ENCODE measurements at places on chromosomes 13 and 19.

GRCh38 chr13:30634838-30635237 is 17.1 kb downstream of the USPL1 start:
- DNase-seq: no peak

DNA sequence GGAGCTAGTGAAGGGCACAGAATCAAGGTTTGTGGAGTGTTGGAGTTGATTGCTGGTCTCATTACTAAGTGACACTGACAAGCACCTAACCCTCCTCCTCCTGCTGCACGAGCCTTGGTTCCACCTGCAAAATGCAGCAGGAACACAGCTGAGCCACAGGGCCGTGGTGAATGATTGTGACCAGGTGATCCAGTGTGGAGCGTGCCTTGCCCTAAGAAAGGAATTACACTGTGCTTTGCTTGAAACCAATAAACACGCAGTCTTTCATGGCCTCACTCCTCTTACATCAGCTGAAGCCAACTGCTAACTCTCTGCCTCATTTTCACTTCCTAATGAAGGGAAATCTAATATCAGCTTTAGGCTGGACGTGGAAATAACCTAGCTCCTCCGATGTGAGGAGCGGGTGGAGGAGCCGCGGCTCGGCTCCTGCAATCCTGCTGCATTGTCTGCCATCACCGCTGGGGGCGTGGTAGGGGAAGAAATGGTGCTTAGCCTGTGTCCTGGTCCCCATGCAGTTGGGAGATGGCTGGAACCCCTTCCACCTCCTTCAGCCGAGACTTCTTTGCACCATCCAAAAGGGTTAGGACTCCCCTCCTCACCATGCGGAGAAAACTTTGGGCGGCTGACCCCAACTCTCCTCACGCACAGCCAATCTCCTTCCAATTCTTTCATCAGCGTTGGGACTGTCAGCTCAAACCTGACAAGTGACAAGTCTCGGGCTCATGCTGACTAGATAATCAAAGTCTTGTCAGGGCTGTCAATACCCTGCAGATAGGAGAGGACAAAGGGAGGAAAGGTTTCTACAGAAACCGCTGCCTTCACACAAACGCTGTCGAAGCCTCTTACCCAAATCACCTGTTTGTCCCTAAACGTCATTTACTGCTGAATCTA is 427.9 kb downstream of the ZNF536 start:
- no peak for DNase-seq

GRCh38 chr13:108263621-108264355 is 5.7 kb upstream of the TNFSF13B start:
- DNase-seq: no peak

GRCh38 chr13:28499609-28500008 is 4.7 kb upstream of the FLT1 start:
- DNase-seq: no peak

DNA sequence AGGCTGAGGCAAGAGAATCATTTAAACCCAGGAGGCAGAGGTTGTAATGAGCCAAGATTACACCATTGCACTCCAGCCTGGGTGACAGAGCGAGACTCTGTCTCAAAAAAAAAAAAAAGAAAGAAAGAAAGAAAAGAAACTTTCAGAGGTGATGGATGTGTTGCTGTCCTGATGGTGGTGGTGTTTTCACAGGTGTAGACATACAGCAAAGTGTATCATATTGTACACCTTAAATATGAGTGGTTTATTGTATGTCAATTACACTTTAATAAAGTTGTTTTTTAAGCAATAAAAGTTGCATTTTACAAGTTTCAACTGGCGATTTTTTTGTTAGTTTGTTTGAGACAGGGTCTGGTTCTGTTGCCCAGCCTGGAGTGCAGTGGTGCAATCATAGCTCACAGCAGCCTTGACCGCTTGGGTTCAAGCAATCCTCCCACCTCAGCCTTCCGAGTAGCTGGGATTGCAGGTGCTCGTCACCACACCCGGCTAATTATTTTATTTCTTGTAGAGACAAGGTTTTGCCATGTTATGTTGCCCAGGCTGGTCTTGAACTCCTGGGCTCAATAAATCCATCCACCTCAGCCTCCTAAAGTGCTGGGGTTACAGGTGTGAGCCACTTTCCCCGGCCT is 13.5 kb upstream of the INSR start:
- no peak for DNase-seq

- DNase-seq: no peak
Observed at GRCh38 chr13:30170569-30170968, 136.8 kb downstream of the KATNAL1 start.

GRCh38 chr13:71714802-71715375 is 152.1 kb downstream of the DACH1 start:
- no peak for DNase-seq

- no peak for DNase-seq
Observed at GRCh38 chr13:72050251-72050650, 183.2 kb upstream of the DACH1 start.

DNA sequence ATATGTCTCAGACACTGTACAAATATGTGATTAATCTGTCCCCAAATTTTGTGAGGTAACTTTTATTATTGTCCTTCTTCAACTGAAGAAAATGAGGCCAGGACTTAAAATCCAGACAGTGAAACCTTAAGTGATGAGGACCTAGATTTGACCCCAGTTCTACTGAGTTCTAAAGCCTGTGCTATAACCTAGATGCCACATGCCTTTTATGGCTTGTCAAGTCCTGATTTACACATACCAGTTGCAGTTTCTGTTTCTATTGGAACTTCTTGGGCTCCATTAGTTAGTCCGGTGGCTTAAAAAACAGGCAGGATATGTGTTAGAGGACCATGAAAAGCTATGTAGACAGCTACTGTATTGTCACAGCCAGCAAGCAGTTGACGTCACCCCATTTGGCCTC is 436.5 kb upstream of the KLHL1 start:
- DNase-seq: no peak

GRCh38 chr19:39139305-39139874 is 13.8 kb downstream of the PAK4 start:
- DNase-seq: no peak

- no peak for DNase-seq
Observed at GRCh38 chr19:28883241-28883693, 329.7 kb downstream of the UQCRFS1 start.

DNA sequence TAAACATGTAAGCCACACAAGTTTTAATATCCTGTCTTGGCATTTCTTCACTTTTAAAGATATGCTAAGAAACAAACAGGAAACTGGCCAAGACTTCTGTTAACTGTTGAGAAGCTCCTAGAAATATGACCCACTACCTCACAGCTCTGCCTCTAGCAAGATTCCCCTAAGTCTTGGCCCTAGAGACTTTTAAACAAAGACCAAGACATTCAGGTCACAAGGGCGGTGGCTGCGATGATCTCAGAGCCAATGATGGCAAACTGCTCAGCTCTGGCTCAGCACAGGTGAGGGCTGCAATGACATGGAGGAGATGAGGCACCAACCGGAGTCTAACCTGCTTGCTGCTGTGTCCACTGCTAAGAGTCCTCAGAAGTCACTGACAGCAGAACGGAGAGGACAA is 114.8 kb downstream of the SUCLA2 start:
- no peak for DNase-seq

DNA sequence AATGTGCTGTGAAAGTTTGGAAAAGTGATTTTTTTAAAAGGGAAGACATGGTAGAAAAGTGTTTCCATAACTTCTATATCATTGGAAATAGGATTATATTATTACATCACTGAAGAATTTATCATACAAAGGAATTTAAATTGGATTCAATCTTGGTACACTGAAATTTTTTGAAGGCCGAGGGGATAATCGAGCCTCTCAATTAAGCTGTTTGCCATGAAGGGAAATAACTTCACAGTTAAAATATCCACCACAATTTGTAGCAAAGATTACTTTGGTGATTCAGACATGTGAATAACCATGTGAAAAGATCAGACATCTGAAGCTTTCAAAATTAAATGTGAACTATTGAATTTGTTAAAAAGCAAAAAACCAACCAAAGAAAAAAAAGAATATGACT is 215.3 kb downstream of the KLF5 start:
- no peak for DNase-seq

GRCh38 chr19:14916848-14917247 is 24.4 kb upstream of the OR7C2 start:
- no peak for DNase-seq

DNA sequence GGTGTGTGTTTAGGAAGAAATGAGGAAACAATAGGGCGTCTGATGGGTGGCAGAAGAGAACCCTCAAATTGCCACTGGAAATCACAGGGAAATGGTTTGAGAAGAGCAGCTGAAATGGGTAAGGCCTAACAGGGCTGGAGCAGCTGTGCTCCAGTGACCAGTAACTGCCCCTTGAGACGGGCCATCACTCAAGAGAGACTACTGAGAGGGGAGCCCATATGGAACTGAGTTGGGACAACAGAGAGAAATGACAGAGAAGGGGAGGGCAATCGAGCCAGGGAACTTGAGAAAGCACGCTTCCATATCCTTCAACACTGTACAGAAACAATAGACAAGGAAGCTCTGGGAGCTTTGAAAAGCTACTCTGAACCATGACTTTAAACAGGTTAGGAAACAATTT is 175.2 kb upstream of the RNF113B start:
- no peak for DNase-seq

DNA sequence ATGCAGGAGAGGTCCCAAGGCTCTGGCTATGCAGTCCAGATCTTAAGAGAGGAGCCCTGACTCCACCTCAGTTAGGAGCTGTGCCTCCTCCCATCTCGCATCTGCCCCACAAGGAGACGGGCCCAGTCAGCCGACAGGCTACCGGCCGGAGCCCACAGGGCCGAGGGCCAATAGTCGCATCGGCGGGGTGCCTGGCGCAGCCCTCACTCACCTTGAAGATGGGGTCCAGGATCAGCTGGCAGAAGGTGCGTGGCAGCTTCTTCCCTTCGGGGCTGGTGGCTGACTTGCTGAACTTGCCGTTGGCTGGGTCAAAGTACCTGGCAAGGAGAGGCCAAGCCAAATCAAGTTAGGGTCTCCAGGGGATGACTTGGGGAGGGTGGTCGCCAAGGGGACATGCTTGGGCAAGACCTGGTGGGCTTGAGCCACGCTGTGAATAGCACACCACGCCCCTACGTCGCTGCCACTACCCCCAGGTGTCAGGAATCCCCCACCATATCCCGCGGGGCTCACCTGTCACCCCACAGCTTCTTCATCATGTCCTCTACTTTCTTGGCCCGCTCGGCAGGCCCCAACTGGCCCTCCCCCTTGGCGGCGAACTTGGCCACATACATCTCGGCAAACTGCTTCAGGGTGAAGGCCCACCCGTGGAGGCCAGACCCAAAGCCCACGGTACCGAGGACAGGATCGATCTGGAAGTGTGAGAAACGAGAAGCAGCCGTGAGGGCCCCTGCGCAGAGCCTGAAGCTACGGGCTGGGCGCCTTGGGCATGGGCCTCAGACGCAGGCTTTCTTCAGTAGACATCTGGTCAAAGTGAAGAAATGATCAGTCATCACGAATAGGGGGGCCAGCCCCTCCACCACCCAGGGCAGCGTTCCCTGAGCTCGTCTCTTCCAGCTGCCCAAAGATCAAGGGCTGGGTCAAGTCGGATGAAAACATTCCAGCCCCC is 3.3 kb downstream of the EEF2 start:
- peak; percentile 44 for DNase-seq

DNA sequence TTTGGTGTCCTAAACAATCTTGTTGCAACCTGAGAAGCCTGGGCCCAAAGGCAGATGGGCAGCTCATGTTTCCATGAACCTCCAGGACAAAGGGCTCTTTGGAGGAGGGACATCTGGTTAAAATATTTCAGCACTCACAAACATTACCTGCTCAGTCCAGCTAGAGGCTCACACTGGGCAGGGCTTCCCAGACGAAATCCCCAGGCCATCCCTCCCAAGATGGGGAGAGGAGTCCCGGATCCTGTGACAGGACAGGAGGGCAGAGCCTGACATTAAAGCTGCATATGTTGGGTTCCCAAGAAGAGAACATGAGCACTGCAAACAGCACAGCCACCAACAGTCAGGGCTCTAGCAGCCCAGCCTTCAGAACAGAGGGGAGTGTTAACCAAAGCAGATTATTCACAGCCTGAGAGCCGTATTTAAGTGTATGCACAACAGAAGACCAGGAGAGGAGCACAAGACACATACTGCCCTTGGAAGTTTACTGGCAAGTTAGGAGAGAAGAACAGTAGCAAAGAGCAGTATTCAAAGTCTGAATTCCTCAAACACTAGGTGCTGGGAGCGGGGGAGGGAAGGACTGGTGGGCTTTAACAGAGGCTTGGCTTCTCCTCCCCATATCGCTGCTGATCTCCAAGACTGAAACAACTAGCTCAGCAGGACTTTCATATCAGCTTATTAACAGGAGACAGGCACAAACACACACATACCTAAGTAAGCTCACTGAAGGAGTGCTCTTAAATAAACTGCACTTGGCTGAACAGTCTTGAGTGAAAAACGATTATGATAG is 12.3 kb downstream of the ATP7B start:
- DNase-seq: no peak

DNA sequence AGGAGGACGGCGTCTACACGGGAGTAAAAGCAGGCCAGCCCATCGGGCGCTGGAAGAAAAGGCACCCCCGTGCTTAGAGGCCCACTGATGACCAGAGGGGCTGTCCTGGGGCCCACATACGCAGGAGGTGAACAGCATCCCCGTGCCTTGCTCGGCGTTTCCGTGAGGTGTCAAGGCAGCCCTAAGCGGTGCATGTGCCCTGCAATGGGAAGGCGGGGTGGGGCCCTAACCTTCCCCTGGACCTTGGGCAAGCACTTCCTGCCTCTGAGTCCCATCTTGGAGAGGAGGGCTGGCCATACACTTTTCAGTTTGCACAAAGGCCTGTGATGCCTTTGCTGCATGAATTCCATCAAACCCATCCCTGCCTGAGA is 47.8 kb upstream of the ATP11A start:
- DNase-seq: no peak

GRCh38 chr19:49022116-49022515 is 2.0 kb downstream of the CGB3 start:
- no peak for DNase-seq

DNA sequence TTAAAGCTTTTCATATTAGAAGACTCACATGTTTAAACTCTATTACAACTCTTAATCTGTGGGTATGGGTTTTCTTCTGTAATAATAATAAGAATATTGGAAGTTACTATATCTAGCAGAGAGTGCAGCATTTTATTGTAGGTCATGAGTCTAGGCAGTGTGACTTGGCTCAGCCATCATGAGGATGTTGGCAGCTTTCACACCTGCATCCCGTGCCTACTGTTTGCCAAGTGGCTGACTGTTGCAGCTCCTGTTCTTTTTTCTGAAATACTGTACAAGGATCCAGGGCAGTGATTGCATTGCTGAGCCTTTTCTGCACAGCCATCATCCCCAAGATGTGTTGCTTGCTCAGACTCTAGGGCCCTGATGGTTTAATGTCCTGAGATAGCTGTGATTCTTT is 47.4 kb downstream of the MTUS2 start:
- DNase-seq: no peak

- no peak for DNase-seq
Observed at GRCh38 chr19:40433391-40434216, 7.8 kb upstream of the SERTAD1 start.

All from keratinocyte (primary cell).